Occipital lobe (tissue), 3 donors: ENCODE measurements at places on chromosomes 12 and 14. TPM values are rescaled to one million over a fixed set of nuclear protein-coding genes. Genes with fewer than 3 reads are reported as not detected.

The SYT1 gene
- 166 TPM for total RNA-seq

- no peak for DNase-seq
These were observed 27.9 kb downstream of the HNRNPC start for GRCh38 chr14:21241218-21241819.

DNA sequence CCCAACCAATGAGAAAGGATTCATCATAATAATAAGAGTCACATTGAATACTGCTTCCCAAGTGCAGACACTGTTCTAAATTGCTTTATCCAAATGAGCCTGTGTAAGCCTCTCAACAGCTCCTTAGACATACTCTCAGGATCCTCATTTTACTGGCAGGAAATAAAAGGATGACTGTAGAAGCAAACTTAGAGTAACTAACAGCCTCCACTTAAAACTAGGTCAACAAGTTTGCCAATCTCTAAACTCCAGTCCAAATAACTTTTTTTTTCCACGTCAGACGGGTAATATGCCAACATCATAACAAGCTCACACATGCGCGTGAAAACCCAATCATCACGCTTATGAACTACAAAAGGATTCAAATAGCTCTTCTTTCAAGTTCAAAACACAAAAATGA is 15.3 kb upstream of the DPF3 start:
- no peak for DNase-seq

The BICDL1 gene
- total RNA-seq, result 25.4 TPM

GRCh38 chr12:71594214-71594948 is 69.3 kb downstream of the ZFC3H1 start:
- DNase-seq, result no peak

DNA sequence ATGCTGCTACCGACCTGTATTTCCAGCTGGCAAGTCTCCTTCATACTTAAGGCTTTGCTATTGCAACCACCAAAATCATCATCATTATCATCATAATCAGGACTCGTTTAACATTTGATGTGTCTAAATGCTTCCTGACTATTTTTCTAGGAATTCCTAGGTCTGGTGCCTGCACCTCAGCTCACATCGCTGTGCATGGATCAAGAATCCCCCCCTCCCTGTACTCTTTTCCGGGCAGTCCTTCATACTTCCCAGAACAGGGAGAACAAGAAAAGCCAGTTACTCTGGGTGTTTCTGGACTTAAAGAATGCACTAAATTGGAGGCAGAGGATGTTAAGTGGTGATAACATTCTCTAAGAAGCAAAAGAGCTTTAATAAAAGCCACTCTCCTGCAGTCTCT is 9.4 kb downstream of the ERP27 start:
- no peak for DNase-seq

- no peak for DNase-seq
These were observed 10.7 kb downstream of the DYRK4 start for GRCh38 chr12:4572680-4573079.

GRCh38 chr12:15861404-15861803 is 20.8 kb upstream of the STRAP start:
- DNase-seq, result no peak

GRCh38 chr12:96375170-96375569 is 25.1 kb downstream of the CDK17 start:
- DNase-seq, result no peak

DNA sequence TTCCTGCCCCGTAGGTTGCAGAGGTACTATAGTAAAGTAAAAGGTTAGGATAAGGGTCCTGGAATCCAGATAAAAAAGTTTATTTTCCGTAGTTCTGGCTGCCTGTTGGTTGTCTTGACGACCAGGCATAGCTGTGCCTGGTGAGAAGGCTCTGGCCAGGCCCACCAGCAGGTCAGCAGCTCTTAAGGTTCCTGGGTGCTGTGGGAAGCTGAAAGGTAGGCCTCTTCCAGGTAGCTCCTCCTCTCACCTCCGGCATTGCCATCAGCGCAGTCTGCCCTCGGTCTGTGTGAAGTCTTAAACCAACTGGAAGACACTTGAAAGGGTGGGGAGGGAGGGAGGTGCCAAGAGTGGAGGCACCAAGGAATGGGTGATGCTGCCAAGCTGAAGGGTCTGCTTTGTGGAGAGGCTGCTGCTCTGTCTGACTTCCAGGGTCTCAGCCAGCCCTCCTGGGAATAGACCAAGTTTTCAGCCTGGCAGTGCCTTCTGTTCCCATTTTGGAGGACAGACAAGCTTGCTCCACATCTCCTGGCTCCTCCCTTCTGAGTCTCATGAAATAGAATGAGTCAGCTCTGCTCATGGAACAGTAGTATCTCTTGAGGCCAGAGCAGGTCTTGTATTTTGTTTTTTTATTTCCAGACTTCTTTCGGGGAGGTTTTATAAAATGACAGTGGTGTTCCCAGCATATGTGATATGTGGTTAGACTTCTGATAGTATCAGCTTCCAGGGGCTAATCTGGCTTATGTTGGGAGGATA is 5.2 kb upstream of the ACADS start:
- DNase-seq, result peak; percentile 18

DNA sequence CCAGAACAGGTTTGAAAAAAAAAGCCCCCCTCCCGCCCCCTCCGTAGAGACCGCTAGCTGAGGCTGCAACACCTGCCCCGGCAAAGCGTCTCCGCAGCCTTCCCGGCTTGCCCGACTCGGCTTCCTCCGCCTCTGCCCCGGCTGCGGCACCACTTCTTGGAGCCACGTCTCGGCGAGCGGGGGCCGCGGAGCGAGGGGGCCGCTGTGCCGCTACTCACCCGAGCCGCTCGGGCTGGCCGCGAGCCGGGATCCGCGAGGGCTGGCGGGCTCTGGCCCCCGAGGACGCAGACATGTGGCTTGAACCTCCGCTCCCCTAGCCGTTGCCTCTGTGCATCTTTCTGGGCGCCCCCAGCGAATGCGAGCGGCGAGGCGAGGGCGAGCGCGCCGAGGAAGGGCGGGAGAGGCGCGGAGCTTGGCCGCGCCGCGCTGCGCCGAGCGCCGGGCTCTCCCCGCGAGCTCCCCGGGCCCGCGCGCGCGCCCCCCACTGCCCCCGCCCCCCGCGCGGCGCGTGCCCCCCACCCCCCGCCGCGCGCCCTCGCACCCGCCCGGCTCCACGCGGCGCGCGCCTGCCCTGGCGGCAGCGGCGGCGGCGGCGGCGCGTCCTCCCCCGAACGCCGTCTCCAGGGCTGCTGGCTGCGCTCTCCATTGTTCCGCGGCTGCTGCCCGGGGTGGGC is 249.5 kb downstream of the APAF1 start:
- DNase-seq, result peak; percentile 60

GRCh38 chr12:111775205-111776193 is 8.8 kb downstream of the ALDH2 start:
- DNase-seq, result no peak

DNA sequence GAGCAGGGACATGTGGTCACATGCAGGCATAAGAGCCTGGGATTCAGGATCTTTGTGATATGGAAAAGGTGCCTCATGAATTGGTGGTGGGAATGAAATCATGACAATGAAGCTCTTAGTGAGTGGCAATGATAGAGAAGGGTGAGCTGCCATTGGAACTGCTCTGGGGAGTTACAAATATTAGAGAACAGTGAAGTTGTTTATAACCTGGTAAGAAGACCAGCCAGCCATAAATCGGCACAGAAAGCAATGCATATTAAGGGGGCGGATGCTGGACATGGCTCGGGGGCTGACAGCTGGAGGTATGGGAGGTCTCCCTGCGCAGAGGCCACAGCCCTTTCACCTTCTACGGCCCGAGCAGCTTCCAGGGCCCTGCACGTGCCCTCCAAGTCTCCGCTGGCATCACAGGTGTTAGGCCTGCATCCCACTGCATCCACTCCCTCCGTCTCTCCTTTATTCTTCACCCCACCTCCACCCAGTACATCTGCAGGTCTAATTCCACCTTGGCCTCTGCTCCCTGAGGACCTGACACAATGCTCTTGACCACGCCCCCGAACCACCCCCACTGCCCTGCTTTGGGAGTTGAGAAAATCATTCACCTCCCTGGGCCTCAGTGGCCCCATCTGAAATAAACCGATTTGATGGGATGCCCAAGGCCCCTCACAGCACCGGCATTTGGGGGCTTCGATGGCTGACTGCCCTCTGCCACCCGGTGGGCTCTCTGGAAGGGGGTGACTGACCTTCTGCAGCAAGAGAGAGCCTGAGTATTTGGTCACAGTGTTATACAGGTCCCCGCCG is 4.1 kb downstream of the CACNA2D4 start:
- DNase-seq, result no peak

DNA sequence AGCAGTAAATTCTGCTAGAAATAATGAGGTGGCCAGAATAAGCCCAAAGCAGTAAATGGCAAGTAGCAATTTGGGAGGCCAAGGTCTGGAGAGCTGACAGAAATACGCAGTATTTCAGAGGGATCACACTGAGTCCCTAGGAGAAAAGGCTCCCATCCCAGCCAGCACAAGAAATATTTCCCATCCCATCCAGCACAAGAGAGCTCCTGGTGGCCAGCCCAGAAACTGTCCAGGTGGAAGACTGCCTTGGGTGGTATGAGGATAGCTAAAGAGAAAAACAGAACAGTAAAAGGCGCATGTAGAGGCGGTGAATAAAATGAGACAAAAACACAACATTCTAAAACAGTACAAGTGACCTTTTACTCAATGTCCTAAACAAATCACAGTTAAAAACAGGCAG is 120.7 kb downstream of the HECTD4 start:
- no peak for DNase-seq

GRCh38 chr12:569091-569676 is 94.1 kb downstream of the NINJ2 start:
- DNase-seq, result no peak

The SLC6A15 gene
- 119 TPM for total RNA-seq

The CCDC88C gene
- total RNA-seq, result 14.3 TPM

GRCh38 chr12:66724616-66725015 is 45.7 kb upstream of the GRIP1 start:
- no peak for DNase-seq

The TEX52 gene
- total RNA-seq, result not detected

DNA sequence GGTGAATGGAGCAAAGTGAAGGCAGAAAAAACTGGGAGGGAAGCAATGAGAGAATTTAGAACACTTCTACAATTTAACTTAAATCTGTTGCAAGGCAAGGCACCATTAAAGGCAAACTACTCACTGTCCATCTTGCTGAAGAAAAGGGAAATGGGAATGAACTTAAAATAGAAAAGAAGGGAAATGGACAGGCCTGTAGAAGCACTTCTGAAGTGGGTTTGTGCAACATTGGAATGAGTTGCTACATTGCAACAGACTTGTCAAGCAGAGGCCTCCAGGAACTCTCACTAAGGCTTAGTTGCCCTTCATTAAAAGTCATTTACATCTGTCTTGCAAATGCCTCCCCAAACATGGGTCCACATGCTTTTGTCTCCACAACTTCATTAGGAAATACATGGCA is 13.7 kb upstream of the OR10AD1 start:
- no peak for DNase-seq

GRCh38 chr12:105524961-105525360 is 194.5 kb downstream of the C12orf75 start:
- no peak for DNase-seq

DNA sequence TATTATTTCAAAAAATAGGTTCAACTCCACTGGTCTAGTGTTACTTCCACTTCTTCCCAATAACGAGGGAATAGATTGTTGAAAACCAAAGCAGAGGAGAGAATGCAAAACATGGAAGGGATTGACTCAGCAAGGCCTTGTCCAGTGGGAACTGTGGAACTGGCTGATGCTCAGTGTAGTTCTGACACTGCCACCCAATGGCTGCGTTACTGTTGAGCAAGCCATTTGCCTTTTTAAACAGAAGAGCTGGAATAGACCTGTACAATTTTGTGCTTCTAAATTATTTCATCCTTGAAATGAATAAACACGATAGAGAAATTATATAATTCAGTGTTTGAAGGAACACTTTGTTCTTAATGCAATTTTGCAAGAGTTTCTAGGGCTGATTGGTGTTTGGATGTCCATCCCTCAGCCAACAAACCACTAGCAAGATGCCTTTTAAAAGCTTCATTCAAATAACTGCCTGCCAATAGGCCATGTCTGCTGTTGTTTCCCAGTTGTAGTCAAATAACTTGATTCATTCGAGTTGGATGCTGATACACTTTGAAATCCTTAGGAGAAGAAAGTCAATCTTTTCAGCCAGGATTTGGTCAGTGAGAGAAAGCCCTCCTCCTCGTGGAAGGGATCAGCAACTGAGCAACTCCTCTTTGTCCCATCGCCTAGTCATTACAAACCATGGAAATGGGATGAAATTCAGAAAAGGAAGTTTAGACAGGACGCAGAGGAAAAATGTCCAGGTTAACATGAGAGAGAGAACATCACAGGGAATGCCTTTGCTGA is 7.3 kb upstream of the MGP start:
- no peak for DNase-seq

The LMO3 gene
- total RNA-seq, result 363 TPM
